Adipocyte (in vitro differentiated cells): ENCODE measurements at places on chromosomes 16 and 17.

DNA sequence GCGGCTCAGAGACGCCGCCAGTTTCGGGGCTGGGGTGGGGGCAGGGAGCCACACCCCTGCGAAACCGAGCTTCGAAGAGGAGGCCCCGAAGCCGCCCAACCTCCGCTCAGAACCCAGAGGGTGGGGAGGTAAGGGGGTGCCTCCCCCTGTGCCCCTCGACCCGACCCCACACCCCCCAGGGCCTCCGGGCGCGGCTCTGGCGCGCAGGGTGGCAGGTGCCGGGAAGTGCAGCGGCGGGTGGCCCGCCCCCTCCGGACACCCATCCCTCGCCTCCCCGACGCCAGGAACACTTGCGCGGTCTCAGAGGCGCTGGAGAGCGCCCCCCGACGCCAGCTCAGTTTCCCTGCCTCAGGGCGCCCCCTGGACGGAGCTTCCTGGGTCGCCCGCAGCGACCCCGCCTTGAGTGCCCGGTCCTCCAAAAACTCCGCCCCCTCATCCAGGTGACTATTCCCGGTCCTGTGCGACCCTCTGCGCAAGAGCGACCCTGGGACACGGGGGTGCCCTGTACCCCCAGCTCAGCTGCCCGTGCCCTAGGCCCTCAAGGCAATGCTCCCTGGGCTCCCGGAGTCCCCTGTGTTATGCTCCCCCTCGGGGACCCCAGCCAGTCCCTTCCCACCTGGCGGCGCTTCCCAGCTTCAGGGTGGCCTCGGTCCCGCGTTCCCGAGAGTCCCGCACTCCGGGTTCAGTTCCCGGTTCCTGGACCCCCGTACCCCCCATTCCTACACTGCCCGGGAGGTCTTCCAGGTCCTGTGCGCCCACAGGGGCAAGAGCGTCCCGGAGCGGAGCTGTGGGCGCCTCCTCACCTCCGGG is 562 bp downstream of the PPL start:
- DNase-seq: no peak

- DNase-seq: peak; percentile 64
Measured at GRCh38 chr17:28612936-28613872, 781 bp downstream of the RSKR start.

- DNase-seq: no peak
Measured at GRCh38 chr16:2858245-2859025, 465 bp upstream of the PRSS22 start.

GRCh38 chr16:60295451-60295850 is 1561.3 kb upstream of the GOT2 start:
- no peak for DNase-seq

DNA sequence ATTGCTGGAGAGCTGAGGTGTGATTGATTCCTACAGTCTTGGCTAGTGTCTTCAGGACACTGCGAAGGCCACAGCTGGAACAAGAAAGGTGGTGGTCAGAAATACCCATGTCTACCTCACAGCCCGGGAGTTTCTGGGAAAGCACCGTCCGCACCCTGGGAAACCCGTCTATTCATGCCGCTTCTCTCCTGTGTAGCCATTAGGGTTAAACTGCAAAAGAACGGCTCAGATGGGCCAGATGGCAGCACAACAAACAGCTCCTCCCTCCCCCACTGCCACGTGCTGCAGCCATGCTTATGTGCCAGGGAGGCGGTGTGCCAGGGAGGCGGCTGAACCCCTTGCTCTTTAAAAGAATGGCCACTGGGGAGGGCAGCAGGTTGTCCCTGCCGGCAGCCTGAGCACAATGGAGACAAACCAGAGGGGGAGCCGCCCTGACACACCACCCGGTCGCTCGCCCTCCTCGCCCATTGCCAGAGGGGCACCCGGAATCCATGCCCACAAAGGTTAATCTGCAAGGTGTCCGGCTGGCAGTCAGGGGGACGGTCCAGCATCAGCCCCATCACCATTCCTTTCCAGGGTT is 65.2 kb downstream of the CYTH1 start:
- DNase-seq: peak; percentile 46

DNA sequence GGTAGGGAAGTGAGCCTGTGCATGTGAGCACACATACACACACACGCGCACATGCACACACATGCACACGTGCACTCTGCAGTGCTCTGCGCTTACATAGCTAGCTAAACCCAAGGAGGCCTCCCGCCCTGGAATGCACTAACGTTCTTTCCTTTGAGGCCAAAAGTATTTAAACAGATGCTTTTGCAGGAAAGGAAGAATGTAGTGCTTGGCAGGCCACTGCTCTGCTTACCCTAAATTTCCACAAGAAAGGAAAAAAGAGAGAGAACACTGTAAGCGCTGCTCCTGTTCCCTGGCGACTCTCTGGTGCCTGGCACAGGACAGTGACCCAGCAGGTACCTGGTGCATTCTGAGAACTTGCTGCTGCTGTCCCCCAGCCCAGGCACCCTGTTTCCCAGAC is 31.3 kb upstream of the MRPS23 start:
- peak; percentile 93 for DNase-seq

DNA sequence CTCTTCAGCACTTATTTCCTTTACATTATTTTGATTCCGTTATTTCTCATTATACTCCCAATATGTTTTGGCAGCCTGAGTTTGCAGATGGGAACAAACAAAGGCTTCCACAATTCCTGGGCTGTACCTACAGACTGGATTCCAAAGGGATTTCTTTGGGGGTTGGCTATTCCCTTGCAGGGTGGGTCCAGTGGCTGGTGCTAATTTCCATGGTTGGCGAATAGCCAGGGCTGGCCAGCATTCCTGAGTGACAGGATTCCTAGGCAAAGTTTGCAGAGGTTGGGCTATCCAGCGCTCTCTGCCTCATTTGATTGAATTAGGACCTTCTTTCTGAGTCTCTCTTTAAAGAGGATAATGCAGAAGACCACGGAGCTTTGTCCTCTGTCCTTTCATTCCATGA is 207.4 kb downstream of the MAF start:
- DNase-seq: no peak

DNA sequence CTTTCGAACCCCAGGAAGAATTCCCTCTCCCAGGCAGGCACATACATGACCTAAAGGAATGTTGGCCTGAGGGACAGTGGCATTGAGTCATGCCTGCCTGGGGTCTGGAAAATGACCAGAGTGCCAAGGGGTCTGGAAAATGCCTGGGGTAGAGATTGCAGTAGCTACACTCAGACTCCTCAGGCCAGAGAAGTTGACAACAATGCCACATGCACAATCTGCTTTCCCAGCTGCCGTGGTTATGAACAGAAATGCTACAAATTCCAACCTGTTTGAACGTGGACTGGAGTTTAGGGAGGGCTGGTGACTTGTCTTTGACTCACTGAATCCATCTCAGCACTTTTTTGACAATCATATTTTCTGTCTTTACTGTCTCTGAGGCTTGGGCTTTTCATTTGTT is 250.0 kb downstream of the ABCC12 start:
- DNase-seq: peak; percentile 25

- no peak for DNase-seq
Measured at GRCh38 chr17:19574956-19575355, 41.3 kb downstream of the SLC47A1 start.

- DNase-seq: no peak
Measured at GRCh38 chr17:4741544-4741943, 1.8 kb upstream of the CXCL16 start.

- DNase-seq: no peak
Measured at GRCh38 chr16:13811834-13812233, 108.1 kb upstream of the ERCC4 start.

DNA sequence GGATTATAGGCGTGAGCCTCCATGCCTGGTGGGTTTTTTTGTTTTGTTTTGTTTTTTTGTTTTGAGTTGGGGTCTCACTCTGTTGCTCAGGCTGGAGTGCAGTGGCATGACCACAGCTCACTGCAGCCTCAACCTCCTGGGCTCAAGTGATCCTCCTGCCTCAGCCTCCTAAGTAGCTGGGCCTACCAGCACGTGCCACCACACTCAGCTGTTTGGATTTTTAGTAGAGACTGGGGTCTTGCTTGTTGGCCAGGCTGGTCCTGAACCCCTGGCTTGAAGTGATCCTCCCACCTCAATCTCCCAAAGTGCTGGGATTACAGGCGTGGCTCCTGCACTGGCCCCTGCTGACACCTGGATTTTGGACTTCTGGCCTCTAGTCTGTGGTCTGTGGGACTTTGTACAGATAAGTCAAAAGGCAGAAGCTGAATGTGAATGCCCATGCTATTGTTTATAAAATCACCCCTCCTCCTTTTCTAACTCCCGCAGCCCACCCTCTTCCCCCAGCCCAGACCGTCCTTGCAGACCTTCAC is 5.7 kb downstream of the SNAI3 start:
- DNase-seq: no peak

GRCh38 chr17:73872816-73873215 is 228.6 kb upstream of the SDK2 start:
- DNase-seq: no peak

DNA sequence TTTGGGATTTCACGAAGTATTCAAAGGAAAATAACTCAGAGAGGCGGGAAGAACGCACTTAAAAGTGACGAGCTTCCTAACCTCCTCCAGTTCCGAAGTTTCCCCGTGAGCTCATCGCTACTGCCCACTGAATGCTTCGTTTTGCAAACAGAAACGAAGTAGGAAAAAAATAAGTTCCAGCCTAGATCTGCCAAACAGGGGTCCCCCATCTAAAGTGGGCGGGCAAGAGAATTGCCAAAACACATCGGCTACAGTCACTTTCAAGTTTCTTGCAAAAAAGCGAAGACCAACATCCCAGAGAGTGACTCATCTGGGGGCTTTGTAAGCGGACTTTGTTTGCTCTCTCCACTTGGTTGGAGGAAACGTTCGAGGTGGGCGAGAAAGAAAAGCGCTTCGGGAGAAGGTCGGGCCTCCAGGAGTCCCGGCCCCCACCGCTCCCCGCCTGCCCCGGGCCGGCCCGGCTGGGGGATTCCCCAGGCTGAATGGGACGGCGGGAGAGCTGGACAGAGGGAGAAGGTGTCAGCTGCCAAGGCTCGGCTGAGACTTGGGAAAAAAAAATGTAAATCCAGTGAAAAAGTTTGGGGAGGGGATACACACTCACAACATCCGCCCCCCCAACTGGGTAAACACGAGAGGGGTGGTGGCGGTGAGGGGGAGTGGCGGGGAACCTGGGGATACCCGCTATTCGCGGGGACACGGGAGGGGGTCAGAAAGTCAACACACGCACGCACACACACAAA is 1.0 kb downstream of the VEZF1 start:
- peak; percentile 79 for DNase-seq

- peak; percentile 86 for DNase-seq
Measured at GRCh38 chr16:4115209-4115948, 863 bp downstream of the ADCY9 start.
